ENCODE measurements at places on chromosomes 11 and 22. TPM values are rescaled to one million over a fixed set of nuclear protein-coding genes. Genes with fewer than 3 reads are reported as not detected.
A peak's percentile ranks its signal among the peaks of the same experiment; 100 is the strongest.

The PARVG gene
- 6.0 TPM for total RNA-seq

The ENTHD1 gene
- not detected for total RNA-seq

The PGA5 gene
- 0.33 TPM for total RNA-seq

The CD81 gene
- 344 TPM for total RNA-seq

The SLC16A8 gene
- total RNA-seq = 6.8 TPM

The LRRC75B gene
- total RNA-seq = 6.3 TPM

- H3K36me3 ChIP-seq = no peaks in the 10 kb centered on the region
- H3K27me3 ChIP-seq = no peaks in the 10 kb centered on the region
- no peak for DNase-seq
- no peaks in the 10 kb centered on the region for H3K4me1 ChIP-seq
Measured at GRCh38 chr11:92511522-92512203, 287.0 kb downstream of the FAT3 start.

DNA sequence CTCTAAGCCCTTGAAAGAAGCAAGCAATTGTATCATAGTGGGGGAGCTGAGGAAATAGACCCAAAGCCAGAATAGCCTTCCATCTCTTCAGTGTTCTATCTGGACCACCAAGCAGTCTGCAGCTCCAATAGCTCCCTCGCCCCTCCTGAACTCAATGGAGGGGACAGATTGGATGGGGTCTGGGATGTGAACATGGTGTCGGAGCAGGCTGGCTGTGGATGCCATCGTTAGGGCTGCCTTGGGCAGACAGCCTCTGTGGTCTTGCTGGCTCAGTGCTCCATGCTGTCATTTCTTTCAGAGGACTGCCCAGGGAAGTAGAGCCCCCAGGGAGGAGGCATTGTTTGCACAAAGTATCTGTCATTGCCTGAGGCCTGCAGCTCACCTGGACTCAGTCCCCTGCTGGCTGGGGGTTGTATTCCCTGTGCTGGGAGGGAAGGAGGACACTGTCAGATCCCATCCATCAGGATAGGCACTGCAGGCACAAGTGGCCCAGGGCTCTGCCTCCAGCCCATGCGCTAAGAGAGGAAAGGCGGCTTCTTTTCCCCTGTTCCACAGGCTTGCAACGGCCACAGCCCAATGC, 537.7 kb downstream of the BUD13 start:
- no peaks in the 10 kb centered on the region for H3K27me3 ChIP-seq
- no peak for DNase-seq
- no peaks in the 10 kb centered on the region for H3K36me3 ChIP-seq
- H3K4me3 ChIP-seq = no peak overlapping the region
- no peak overlapping the region for H3K27ac ChIP-seq
- peaks cover 15% of the 10 kb centered on the region for H3K4me1 ChIP-seq

- DNase-seq = no peak
- H3K27me3 ChIP-seq = no peaks in the 10 kb centered on the region
- H3K36me3 ChIP-seq = no peaks in the 10 kb centered on the region
- H3K4me3 ChIP-seq = no peak overlapping the region
- peaks cover 1% of the 10 kb centered on the region for H3K4me1 ChIP-seq
Measured at GRCh38 chr11:63775191-63775590, 6.6 kb upstream of the ZFTA start.

DNA sequence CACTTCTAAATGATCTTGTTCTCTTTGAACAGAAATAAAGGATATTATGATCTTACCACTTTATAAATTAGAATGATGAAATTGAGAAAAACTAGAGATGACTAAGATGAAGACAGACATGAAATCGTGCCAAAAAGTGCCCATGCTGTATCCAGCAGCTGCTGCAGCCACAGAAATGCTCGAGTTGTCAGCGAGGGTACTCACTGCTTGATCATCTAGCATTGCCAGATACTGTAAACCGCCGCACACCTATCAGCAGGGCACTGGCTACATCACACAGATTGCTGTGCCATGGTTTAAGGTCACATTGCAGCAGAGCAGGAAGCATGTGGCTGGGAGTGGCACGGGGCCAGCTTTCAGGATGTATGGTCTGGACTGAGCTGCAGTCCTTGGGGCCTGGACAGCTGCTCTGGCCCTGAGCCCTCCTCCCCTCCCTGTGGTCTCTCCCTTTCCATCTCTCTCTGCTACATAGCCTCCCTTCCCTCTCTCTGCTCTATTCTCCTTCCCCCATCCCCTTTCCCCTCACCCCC, 51.0 kb upstream of the SEPTIN5 start:
- H3K36me3 ChIP-seq = no peaks in the 10 kb centered on the region
- no peaks in the 10 kb centered on the region for H3K27me3 ChIP-seq
- DNase-seq = peak; percentile 69
- H3K4me3 ChIP-seq = no peak overlapping the region
- no peak overlapping the region for H3K27ac ChIP-seq

GRCh38 chr11:117907276-117908108, 21.7 kb downstream of the TMPRSS13 start:
- H3K27me3 ChIP-seq = no peaks in the 10 kb centered on the region
- DNase-seq = no peak
- no peaks in the 10 kb centered on the region for H3K36me3 ChIP-seq
- H3K4me1 ChIP-seq = peaks cover 10% of the 10 kb centered on the region
- H3K4me3 ChIP-seq = no peak overlapping the region

GRCh38 chr22:19958083-19959042, 16.7 kb upstream of the TXNRD2 start:
- peak overlapping the region; percentile 21 for H3K4me3 ChIP-seq
- no peak overlapping the region for H3K27ac ChIP-seq
- no peaks in the 10 kb centered on the region for H3K27me3 ChIP-seq
- peaks cover 53% of the 10 kb centered on the region for H3K4me1 ChIP-seq
- DNase-seq = no peak

GRCh38 chr22:46848197-46848596, 85.7 kb downstream of the TBC1D22A start:
- no peaks in the 10 kb centered on the region for H3K27me3 ChIP-seq

DNA sequence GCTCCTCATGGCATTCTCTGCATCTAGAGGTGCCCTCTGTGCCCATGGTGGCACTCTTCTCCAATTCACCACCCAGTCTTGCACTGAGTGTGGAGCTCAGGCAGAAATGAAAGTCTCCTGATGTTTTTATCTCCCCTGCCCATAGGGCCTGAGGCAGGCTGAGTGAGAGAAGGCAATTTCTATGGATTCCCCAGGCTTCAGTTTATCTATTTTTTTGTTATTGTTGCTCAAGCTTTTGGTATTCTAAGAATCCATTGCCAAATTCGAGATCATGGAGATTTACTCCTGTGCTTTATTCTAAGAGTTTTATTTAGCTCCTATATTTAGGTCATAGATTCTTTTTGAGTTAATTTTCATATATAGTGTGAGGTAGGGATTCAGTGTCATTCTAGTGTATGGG, 40.7 kb downstream of the TSPAN18 start:
- peaks cover 14% of the 10 kb centered on the region for H3K4me1 ChIP-seq
- no peak for DNase-seq
- no peak overlapping the region for H3K4me3 ChIP-seq

GRCh38 chr11:82999232-82999631, 72.5 kb downstream of the RAB30 start:
- H3K4me1 ChIP-seq = no peaks in the 10 kb centered on the region
- DNase-seq = no peak
- H3K27ac ChIP-seq = no peak overlapping the region
- H3K27me3 ChIP-seq = no peaks in the 10 kb centered on the region
- no peak overlapping the region for H3K4me3 ChIP-seq

- H3K4me3 ChIP-seq = no peak overlapping the region
- no peaks in the 10 kb centered on the region for H3K27me3 ChIP-seq
- peaks cover 42% of the 10 kb centered on the region for H3K4me1 ChIP-seq
- H3K27ac ChIP-seq = no peak overlapping the region
- no peaks in the 10 kb centered on the region for H3K36me3 ChIP-seq
Measured at GRCh38 chr22:32339190-32340012, 18.3 kb upstream of the RFPL3 start.

GRCh38 chr11:131037873-131038272, 121.6 kb upstream of the SNX19 start:
- no peaks in the 10 kb centered on the region for H3K4me1 ChIP-seq
- no peak for DNase-seq
- H3K27me3 ChIP-seq = no peaks in the 10 kb centered on the region
- H3K36me3 ChIP-seq = no peaks in the 10 kb centered on the region
- no peak overlapping the region for H3K4me3 ChIP-seq

DNA sequence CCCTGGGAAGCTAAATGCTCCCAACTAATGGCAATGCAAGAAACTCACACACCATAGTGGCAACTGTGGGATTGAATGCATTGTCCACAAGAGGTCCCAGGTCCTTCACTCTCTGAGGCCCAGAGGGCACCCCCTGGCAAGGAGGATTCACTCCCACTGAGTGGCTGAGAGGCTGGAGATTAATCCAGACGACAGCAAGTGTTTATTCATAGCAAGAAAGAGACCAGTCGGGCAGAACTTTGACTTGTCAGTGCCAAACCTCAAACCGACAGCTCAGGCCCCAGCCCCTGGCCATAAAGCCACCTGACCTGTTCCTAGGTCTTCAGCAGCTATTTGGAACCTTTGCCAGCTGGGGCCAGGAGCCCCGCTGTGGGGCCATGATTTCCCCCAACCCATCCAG, 54.5 kb upstream of the MPEG1 start:
- H3K4me3 ChIP-seq = no peak overlapping the region
- no peak for DNase-seq
- H3K36me3 ChIP-seq = no peaks in the 10 kb centered on the region
- no peaks in the 10 kb centered on the region for H3K4me1 ChIP-seq
- H3K27me3 ChIP-seq = no peaks in the 10 kb centered on the region

GRCh38 chr22:40051322-40051721, 56.6 kb downstream of the FAM83F start:
- H3K4me1 ChIP-seq = no peaks in the 10 kb centered on the region
- no peak overlapping the region for H3K27ac ChIP-seq
- H3K36me3 ChIP-seq = no peaks in the 10 kb centered on the region
- no peak overlapping the region for H3K4me3 ChIP-seq
- no peaks in the 10 kb centered on the region for H3K27me3 ChIP-seq

DNA sequence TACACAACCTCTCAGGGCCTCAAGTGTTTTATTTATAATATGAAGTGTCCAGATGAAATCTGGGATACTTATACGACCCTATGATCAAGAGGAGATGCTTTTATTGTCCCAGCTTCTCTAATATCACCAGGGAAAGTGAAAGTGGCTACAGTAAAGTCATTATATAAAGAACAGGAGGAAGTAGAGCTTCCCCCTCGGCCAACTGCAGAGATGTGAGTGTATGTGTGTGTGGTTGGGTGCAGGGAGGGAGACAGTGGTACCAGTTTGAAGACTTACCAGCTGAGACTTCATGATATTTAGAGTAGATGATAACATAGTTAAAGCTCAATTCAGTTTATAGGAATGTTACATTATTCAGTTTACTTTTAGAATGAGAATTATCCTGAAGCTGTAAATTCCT, 373.6 kb upstream of the DDI1 start:
- no peaks in the 10 kb centered on the region for H3K36me3 ChIP-seq
- H3K4me3 ChIP-seq = no peak overlapping the region
- H3K4me1 ChIP-seq = no peaks in the 10 kb centered on the region

- peaks cover 19% of the 10 kb centered on the region for H3K4me1 ChIP-seq
- DNase-seq = no peak
- no peaks in the 10 kb centered on the region for H3K27me3 ChIP-seq
Measured at GRCh38 chr11:61406991-61407728, 14.8 kb downstream of the TMEM216 start.

GRCh38 chr11:18768472-18768901, 23.1 kb downstream of the PTPN5 start:
- H3K27ac ChIP-seq = peak overlapping the region; percentile 17
- peaks cover 14% of the 10 kb centered on the region for H3K36me3 ChIP-seq
- H3K27me3 ChIP-seq = no peaks in the 10 kb centered on the region
- no peak overlapping the region for H3K4me3 ChIP-seq
- H3K4me1 ChIP-seq = no peaks in the 10 kb centered on the region
- peak; percentile 15 for DNase-seq

DNA sequence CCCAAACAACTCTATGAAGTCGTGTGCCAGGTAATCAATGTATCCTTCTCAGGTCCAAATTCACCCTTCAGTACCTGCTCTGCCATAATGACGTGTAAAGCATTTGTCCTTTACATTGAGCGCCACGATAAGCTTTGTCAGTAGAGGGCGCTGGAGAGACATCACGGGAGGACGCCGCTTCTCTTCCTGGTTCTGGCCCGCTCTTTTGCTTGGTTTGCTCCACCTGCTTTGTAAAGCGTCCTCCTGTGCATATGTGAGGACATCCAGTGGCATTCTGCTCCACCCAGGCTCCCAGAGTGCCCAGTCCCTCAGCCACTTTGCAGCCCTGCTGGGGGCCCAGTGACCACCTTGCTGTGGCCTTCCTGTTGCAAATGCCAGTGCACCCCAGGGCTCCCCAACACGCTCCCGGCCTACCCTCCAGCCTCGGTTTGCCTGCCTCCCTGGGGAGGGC, 61.1 kb downstream of the WT1 start:
- no peak for DNase-seq
- peaks cover 2% of the 10 kb centered on the region for H3K27me3 ChIP-seq
- H3K27ac ChIP-seq = no peak overlapping the region
- no peak overlapping the region for H3K4me3 ChIP-seq
- no peaks in the 10 kb centered on the region for H3K36me3 ChIP-seq

DNA sequence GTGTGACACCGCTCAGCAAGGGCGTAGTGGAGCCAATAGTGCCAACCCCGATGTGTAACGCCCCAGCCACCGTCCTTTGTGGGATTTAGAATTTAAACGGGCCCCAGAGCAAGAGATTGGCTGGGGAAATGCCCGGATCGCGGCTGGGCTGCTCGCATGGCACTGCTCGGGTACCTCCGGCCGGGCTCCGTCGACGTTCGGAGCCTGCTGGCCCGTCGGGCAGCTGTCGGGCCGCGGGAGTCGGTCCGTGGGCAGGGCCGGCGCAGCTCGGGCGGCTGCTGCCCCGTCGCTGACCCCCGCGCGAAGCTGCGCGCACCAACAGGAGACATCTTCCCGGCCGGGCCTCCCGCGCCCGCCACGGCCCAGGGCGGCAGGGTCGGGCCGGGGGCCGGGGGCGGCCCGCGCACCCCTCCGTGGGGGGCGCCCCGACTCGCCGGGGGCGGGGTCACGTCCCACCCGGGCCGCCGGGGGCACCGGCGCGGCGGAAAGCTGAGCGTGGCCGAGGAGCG, 1.3 kb upstream of the KDM2A start:
- no peaks in the 10 kb centered on the region for H3K27me3 ChIP-seq
- DNase-seq = no peak
- peak overlapping the region; percentile 11 for H3K4me3 ChIP-seq
- H3K36me3 ChIP-seq = no peaks in the 10 kb centered on the region

DNA sequence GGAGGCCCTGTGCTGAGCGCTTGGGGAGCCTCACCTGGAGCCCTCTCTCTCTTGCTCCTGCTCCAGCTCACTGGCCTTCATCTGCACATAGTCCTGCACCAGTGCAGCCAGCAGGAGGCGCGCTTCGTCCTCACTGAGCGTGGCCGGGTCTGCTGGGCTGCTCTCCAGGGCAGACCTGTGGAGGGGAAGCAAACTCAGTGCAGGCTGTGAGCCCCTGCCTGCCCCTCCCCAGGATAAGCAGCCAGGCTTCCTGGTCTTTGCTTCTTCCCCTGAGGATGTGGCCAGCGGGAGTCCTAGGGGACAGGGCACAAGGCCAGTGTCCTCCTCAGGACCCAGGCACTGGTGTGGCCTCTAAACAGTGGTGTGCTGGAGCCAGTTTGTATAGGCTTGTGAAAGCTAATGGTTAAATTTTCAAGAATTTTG, 2.2 kb downstream of the CALCA start:
- H3K4me3 ChIP-seq = no peak overlapping the region
- no peak for DNase-seq
- H3K27me3 ChIP-seq = peaks cover 52% of the 10 kb centered on the region
